Karpas-422 (cell line): ENCODE measurements at places on chromosomes 7 and 10.

DNA sequence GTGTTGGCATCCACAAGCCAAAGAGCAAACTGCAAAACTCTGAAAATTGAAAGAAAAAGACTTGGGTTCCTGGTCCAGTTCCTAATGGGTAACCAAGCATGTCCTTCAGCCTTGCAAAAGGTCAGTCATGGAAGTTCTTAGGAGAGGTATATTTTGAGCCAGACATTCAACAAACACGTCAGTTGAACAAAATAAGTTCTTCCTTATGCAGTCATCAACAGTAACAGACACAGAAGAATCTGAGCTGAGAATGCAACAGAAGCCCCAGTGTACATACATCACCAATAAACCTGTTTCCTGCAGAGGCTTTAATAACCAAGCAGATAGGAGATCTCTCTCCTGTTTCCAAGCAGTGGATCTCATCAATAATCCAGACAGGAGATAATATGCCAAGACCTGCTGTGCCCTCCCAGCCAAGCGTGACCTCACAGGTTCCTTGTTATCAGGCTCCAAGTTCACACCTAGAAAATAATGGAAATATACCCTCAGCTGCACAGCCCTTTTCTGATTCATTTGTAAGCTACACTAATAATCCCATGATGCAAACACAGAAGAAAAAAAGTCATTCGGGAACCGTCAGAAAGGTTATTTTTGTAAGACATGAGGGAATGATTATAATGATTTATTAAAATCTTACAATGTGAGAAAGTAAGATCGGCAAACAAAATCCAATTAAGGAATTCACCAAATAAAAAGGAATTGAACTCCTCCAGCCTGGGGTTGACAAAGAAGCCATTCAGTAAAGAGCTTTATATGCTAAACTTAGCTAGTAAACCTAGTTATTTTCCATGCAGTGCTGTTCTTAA lies 90.7 kb downstream of the DGKI start:
- no peak for DNase-seq

- DNase-seq, result no peak
These were observed 41.8 kb downstream of the ZCCHC24 start for GRCh38 chr10:79403441-79404230.

DNA sequence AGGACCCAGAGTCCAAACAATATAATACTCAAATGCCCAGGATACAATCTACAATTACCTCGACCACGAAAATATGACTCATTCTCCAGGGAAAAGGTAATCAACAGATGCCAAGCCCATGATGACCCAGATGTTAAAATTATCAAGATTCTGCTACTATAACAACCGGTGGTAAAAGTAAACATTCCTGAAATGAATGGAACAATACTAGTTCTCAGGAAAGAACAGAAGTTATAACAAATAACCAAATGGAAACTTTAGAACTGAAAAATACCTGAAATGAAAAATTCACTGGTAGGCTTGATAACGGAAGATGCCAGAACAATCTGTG lies 34.1 kb upstream of the GUSB start:
- no peak for DNase-seq

DNA sequence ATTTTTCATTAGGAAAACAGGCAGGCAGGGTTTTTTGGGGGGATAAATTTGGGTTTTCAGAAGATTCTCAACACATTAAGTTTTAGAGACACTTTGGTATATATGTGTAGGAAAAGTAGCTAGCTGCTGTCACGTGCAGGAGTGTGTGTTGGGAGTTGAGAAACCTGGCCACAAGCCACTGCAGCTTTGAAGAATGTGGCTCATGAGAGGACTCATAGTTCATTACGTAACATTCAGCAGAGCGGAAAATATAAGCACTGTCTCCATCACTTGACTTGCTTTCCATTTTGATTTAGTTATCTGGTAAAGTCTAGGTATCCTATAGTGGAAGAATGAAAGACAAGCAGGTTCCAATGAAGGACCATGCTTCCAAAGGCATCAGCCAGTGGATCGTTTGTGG lies 31.2 kb downstream of the SMNDC1 start:
- DNase-seq, result no peak

DNA sequence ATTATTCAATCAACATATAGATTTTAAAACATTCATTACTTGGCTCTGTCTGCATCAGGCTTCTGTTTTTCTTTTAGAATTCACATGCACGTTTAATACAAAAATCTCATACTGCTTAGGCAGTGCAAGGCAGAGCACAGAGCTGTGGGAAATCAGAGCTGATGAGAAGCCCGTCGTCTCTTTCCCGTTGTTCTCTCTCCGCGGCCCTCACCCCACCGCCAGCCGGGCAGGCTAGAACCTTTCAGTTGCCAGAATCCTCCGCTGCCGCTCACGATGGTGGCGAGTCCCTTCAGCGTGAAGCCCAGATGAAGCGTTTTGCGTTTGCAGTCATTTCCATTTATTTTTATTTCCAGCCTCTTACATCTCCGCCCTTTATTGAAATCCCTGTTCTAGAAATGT lies 648.2 kb downstream of the SDK1 start:
- no peak for DNase-seq

GRCh38 chr10:21417172-21417712 lies 108.2 kb downstream of the SKIDA1 start:
- DNase-seq, result no peak

DNA sequence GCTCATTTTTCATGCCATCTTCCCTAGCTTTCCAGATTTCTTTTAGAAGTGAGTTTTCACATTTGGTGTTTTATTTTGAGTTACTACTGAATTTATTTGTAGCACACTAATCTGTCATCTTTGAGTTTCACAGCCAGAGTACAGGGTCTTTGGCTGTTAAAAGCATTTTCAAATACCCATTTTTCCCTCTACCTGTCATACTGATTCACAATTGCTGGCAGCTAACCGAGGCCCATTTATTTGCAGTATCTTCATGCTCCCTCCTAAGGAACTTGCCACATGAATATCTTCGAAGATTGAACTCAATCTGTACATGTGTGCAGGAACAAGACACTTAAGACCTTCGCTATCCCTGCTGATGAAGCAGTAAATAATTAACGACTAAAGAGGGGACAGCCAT lies 44.8 kb upstream of the DKK1 start:
- DNase-seq, result no peak

GRCh38 chr7:139124084-139124914 lies 14.8 kb upstream of the ZC3HAV1 start:
- no peak for DNase-seq

GRCh38 chr7:50397320-50397970 lies 52.7 kb downstream of the FIGNL1 start:
- DNase-seq, result no peak

GRCh38 chr7:126557271-126557670 lies 695.5 kb downstream of the GRM8 start:
- no peak for DNase-seq

- no peak for DNase-seq
These were observed 312.8 kb downstream of the LRMDA start for GRCh38 chr10:75744261-75744660.

GRCh38 chr10:21888959-21889358 lies 114.6 kb downstream of the DNAJC1 start:
- DNase-seq, result no peak

- DNase-seq, result no peak
These were observed 13.5 kb downstream of the UPP1 start for GRCh38 chr7:48102530-48102929.

DNA sequence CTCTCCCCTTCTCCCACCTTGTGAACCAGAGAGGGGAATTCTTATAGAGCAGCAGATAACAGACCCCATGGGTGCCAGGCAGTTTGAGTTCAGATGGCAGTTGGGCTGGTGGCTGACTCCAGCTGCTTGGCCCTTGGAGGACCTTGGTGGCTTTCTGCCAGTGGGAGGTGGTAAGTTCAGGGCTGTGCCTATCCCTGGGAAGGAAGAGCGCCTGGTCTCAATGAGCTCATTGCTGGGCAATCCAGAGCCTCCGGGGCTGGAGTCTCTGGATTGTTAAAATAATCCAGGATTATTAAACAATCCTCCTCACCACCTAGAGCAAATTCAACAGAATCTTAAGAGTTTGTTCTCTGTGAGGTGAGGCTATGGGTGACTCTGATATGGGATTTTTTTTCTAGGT lies 105.2 kb downstream of the FANK1 start:
- no peak for DNase-seq

DNA sequence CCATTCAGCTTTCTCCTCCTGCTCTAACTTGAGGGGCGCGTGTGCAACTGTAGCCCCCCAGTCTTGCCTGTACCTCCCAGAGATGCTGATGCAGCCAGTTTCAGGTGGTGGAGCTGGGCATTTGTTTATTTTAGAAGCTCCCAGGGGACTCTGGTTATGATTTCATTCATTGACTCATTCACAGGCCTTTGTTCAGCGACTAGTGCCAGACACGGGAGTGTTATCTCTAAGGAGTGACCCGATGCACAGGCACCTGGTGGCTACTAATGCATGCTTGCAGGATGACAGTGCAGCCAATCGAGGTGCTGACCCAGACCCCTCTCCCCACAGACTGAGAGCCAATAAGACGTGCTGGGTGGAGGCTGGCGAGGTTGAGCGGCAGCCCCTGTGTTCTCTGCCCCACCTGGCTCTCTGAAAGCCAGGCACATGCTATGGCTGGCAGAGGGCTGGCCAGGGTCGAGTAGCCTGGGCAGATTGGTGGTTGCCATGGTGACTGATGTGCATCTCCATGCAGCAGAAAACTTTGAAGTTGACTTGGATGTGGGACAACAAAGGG lies 19.7 kb upstream of the SLC18A2 start:
- DNase-seq, result no peak

DNA sequence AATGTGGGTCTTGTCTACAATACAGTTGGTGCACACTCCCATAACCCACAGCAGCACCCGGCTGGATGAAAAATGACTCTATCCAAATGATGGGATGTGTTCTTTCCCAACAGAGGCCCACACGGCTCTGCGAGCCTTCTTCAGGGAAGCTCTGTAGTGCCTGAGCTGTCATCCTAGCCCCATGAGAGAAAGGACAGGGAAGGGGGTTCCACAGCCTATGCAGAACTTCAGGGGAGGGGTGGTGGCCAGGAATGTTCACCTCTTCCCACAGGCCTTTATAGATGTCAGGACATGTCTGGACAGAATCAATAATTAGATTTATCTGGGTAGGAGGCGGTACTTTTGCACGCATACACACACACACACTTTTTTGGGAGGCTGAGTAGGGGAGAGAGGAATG lies 109.0 kb downstream of the JCAD start:
- no peak for DNase-seq

- DNase-seq, result no peak
These were observed 27.5 kb downstream of the GPRIN2 start for GRCh38 chr10:46528675-46529615.

DNA sequence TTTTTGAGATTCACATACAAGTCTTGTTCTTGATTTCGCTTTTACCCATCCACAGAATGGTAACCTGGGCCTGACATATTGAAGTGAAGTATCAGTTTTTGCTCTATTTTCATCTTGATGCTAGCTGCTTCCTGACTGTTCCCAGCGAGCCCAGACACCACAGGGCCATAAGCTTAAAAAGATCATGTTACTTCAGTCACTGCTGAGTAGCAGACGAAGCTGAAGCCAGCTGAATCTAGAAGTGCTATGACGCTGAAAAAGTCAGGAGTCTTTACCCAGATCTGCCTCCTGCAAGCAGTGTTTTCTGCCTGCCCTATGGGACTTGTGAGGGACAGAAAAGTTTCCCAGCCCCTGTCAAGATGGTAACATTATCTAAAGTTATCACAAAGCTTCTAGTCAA lies 2.7 kb upstream of the PRXL2A start:
- DNase-seq, result no peak

- peak; percentile 70 for DNase-seq
These were observed 1.8 kb upstream of the PFKFB3 start for GRCh38 chr10:6200734-6201515.

- peak; percentile 84 for DNase-seq
These were observed 1.1 kb downstream of the P4HA1 start for GRCh38 chr10:73095481-73096021.

DNA sequence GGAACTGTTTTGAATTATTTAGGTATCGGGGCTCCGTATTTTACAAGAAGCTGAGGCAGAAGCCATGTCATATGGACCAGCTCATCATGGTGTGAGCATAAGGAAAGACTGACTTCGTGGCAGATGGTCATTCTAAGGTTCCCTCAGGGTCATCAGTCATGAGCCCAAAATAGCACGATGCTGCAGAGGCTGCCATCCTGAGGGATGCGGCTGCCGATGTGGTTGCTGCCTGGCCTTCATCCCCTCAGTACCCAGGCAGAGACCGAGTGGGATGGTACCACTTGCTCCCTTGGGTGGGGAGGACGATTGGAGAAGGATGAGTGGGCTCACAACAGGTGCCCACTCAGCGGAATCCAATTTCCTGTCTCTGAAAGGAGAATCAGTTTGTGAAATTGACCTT lies 490.3 kb downstream of the SDK1 start:
- no peak for DNase-seq

- no peak for DNase-seq
These were observed 339.4 kb downstream of the FRMD4A start for GRCh38 chr10:13991353-13991752.

GRCh38 chr10:7317786-7318446 lies 92.9 kb downstream of the SFMBT2 start:
- DNase-seq, result no peak

DNA sequence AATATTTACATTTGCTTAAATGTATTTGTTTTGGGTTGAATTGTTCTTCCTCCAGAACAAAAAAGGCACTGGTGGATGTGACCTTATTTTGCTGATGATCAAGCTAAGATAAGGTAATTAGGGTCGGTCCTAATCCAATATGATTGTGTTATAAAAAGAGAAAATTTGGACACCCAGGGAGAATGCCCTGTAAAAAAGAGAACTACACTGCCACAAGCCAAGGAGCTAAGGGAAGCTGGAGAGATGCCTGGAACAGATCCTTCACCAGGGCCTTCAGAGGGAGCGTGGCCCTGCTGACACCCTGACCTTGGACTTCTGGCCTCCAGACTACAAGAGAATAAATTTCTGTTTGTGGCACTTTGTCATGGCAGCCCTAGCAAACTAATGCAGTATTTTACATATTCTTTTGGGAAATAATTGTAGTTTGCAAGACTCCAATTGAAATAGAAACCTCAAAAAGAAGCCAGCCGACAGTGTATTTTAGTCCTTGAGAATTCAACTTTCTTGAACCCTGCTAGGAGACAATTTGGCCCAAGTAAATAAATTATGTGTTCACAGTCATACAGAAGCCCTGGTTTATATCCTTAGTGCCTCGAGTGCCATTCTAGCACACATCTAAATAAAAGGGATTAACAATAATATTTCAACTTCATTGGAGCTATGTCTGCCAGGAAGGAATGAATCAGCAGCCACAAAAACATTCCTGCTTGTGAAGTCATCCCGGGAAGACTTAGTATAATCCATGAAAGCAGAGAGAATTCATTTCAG lies 164.6 kb downstream of the PKD1L1 start:
- DNase-seq, result no peak

GRCh38 chr10:114271779-114272167 lies 32.7 kb downstream of the VWA2 start:
- DNase-seq, result no peak
